Activated CD8-positive, alpha-beta memory T cell treated with anti-CD3 and anti-CD28 coated beads for 48 hours (primary cell): ENCODE measurements at places on chromosomes 13 and 19.

DNA sequence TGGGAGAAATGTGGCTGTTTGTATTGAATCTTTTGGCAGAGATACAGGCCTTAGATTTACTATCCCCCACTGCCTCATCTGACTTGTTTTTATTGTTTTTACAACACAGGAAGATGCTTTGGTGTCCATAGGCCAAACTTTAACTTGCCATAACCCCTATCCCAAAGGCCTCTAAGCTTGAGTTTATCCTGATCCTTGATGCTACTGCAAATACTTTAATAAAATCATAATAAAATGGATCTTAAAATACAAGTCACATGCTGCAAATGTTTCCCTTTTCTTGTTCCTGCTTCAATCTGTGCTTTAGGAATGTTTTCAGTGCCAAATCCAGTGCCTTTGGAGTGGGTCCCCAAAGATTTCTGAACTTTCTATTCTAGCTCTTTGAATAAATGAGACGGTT is 770.6 kb downstream of the DACH1 start:
- DNase-seq = no peak

- DNase-seq = no peak
Observed at GRCh38 chr19:19672816-19673215, 4.2 kb downstream of the ZNF101 start.

GRCh38 chr19:38869836-38870607 is 8.1 kb downstream of the RINL start:
- DNase-seq = peak; percentile 80

- no peak for DNase-seq
Observed at GRCh38 chr13:110617321-110618072, 2.2 kb downstream of the NAXD start.

GRCh38 chr19:31613683-31614219 is 264.5 kb upstream of the TSHZ3 start:
- DNase-seq = no peak

DNA sequence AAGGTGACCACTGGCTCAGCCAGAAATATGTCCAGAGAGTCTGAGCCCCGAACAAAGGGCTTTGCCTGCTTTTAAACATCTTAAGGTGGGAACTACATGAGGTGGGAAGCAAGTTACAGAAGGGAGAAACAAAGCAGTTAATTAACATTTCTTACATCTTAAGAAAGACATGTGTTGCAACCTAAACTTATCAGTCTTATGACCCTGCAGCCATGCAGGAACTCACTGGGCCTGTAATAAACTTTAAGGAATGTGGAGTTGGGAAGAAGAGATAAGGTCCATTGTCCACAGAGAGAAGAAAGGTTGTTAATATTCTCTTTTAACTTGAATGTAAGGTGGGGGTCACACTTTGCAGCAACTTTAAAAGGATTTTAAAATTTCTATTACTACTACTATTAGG is 46.8 kb upstream of the CYP2A7 start:
- no peak for DNase-seq

GRCh38 chr13:110676595-110677587 is 29.0 kb downstream of the CARS2 start:
- peak; percentile 29 for DNase-seq
